ENCODE measurements at places on chromosomes 5 and 9. TPM values are rescaled to one million over a fixed set of nuclear protein-coding genes. Genes with fewer than 3 reads are reported as not detected.

The KIAA0825 gene
- total RNA-seq: 5.6 TPM

The DPYSL3 gene
- 87.5 TPM for total RNA-seq

DNA sequence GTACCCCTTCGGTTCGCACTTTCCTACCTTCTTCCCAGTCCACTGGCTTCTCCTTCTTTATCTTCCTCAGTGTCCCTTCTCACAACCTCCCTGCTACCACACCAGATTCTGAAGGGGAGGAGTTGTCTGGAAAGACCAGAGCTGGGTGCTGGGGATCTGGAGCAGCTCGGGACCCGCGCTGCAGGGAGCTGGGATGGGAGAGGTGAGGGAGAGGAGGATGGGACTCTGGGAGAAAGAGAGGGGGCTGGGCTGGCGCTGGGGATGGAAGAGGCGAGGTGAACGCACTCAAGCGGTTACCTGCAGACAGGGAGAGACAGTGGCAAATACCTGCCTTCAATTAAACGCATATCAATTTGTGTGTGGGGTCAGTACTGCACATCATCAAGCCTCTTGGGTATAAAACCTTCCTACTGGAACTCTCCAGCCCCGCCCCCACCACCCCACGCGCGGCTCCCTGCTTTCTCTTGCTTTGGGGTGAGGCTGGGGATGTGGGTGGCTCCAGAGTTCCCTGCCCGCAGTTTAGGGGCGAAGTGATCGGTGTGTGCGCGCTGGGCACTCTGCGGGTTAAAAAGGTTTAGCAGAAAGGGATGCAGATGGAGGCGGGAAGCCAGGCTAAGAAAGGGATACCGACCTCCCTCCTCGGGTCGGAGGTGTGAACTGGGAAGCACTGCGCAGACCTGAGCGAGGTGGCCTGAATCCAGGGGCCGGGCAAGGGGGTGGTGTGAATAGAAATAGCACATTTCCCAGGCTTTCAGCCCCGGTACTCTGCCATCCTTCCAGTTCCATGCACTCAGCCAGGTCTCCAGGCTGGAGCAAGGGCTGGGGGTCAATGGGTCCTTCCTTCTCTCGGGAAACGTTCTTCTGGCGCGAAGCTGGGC is 977 bp upstream of the PAM start:
- peak overlapping the region; percentile 76 for H3K4me3 ChIP-seq
- H3K27ac ChIP-seq: peak overlapping the region; percentile 35
- H3K4me1 ChIP-seq: peaks cover 13% of the 10 kb centered on the region
- no peaks in the 10 kb centered on the region for H3K36me3 ChIP-seq

DNA sequence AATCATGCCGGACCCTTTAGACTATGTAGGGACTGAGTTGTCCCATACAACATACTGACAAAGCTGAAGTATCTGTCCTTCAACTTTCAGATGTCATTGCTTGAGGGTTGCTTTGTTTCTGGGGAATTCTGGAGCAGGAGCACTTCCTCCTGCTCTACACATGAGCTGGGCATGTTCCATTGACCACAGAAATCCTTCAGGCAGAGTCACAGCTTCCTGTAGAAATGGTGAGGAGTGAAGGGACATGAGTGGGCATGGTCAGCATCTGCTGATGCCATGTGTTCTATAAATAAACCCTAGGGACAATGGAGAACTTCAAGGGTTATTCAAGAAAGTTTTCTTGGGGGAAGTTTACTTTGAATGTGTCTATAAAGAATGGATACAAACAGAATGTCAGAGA is 296.6 kb upstream of the FBXL7 start:
- no peak overlapping the region for H3K27ac ChIP-seq
- no peaks in the 10 kb centered on the region for H3K27me3 ChIP-seq
- no peak overlapping the region for H3K4me3 ChIP-seq
- DNase-seq: no peak
- no peaks in the 10 kb centered on the region for H3K36me3 ChIP-seq

DNA sequence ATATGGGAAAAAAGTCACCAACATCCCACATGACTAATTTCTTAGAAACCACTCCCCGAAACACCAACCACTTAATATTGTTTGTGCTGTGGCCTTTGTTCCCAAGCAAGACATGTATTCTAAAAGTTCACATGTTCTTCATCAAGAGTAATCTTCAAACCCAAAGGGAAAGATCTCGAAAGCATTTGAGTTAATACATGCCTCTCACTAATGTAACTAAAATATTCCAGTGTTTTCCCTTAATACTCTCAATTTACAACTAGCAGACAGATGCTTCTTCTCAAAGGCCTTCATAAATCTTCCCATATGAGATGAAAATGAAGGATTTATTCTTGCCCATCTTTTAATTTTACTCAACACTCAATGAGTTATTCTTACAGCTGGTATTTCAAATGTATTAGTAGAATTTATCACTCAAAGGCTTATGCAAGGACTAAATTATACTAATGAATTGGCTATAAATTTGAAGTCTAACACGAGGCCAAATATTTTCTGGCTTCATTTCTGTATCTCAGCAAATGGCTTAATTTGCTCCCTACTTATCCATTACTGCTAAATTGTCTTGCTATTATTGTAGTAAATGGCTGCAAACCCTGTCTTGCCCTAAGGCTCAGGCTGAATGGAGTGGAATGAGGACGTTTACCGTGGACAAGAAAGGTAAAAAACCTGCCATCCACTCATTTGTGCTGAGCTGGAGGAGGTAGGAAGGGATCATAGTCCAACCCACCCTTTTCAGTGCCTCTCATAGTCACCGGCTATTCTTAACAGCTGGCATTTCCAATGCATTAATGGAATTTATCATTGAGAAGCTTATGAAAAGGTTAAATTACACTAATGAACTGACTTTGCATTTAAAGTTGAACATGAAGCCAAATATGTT is 474.4 kb downstream of the RASEF start:
- peaks cover 2% of the 10 kb centered on the region for H3K4me1 ChIP-seq
- H3K27ac ChIP-seq: no peak overlapping the region
- no peaks in the 10 kb centered on the region for H3K36me3 ChIP-seq

GRCh38 chr5:87770601-87771121 is 357.9 kb upstream of the CCNH start:
- no peak overlapping the region for H3K27ac ChIP-seq
- peak; percentile 2 for DNase-seq
- no peaks in the 10 kb centered on the region for H3K36me3 ChIP-seq
- no peaks in the 10 kb centered on the region for H3K4me1 ChIP-seq
- no peak overlapping the region for H3K4me3 ChIP-seq
